ENCODE measurements at places on chromosomes 12 and 14.

DNA sequence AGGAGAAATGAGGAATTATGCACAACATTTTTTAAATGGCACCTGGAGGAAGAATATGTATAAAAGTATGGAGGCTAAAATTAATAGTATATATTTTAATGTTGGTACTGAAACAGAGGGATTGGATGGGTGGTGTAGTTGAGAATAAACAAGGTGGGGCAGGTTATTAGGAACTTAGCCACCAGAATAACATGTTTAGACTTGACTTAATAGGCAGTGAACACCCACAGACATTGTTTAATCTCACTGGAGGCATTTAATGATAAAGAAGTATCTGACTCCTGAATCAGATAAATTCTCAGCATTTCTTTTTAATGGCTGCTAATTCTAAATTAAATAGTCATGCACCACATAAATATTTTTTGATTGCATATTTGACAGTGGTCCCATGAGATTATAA, 139.7 kb downstream of the CNTN1 start:
- no peak for DNase-seq

DNA sequence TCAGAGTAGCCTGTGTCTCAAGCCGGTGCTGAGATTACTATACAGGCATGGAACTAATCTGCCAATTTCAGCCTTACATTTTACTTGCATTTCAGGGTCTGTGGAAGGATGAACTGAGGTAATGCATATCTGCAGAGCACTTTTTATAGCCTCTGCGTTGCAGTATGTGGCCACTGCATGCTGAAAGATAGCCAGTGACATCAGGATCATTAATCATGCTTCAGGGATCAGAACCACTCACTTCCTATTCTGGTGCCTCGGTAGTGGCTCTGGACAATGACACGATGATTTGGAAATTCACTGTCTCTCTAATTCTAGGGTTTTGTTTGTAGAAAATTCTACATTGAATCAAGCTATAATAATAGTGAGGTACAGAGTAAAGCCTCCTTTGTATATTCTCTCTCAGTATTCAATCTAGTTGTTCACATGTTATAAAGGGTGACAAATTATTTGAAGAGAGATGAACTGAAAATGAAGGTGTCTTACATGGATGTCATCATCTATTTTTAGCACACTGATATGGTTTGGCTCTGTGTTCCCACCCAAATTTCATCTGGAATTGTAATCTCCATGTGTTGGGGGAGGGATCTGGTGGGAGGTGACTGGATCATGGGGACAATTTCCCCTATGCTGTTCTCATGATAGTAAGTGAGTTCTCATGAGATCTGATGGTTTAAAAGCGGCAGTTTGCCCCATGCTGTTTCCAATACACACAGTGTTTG, 554.3 kb upstream of the MIS18BP1 start:
- DNase-seq: no peak

DNA sequence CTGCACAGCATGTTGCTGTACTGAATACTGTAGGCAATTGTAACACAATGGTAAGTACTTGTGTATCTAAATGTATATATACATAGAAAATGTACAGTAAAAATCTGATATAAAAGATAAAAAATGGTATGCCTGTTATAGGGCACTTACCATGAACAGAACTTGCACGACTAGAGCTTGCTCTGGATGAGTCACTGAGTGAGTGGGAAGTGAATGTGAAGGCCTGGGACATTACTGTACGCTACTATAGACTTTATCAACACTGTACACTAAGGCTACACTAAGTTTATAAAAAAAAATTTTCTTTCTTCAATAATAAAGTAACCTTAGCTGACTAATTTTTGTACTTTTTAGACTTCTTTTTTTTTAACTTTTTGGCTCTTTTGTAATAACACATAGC, 24.2 kb upstream of the NEDD1 start:
- DNase-seq: no peak

DNA sequence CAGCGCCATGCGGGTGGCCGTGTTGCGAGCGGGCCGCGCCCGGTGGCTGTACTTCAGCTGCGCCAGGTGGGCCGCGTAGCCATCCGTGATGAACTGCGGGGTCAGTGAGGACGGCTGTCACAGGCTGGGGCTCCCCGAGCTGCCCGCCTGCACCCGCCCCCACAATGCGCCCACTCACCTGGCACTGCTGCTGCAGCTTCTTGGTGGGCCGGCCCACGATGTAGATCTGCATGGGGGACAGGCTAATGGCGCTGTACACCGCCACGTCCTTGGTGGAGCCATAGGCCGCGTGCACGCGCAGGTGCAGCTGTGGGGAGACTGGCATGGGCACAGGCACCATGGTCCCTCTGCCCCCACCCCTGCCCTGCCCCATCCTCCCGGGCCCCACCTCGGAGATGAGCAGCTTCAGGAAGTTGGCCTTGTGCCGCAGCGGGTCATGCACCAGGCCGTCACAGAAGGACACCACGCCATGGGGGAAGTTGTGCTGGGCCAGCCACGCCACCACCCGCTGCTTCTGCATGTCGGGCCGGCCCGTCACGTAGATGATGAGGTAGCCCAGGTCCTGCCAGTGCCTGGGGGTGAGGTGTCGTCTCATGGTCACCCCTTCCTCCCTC, 5.9 kb downstream of the ARL6IP4 start:
- DNase-seq: no peak

- DNase-seq: no peak
Measured at GRCh38 chr12:88518863-88519403, 61.3 kb downstream of the KITLG start.

DNA sequence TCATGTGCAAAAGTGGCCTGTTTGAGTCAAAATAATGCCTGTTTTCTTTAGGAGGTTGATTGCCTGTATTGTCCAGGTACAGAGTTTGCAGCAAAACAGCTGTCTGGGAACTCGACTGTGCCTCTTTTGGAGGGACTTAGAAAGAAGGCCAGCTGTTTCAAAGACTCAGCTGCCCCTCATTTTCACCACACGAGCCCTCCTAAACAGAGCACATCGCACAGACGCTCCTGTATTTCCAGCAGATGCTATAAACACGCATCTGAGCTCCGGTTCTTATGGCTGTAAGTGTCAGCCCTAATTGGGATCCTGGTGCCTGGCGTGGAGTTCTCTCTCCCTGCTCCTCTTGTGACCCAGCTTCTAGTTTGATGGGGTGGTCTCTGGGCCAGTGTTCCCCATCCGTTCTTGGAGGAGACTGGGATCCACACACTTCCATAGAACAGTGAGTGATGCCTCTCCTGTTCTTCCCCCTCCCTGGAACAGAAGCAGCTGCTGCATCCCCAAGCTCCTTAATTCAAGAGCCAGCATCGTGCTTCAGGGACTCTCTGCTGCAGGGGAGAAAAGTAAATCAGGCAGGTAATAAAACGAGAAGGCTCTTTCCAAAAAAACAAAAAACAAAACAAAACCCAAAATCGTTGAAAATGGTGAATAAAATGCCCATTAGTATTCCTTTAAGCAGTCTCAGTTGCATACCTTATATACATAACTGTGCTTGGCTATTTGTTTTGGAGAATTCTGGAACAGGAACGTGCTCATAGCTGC, 269.0 kb downstream of the SLC15A4 start:
- no peak for DNase-seq

DNA sequence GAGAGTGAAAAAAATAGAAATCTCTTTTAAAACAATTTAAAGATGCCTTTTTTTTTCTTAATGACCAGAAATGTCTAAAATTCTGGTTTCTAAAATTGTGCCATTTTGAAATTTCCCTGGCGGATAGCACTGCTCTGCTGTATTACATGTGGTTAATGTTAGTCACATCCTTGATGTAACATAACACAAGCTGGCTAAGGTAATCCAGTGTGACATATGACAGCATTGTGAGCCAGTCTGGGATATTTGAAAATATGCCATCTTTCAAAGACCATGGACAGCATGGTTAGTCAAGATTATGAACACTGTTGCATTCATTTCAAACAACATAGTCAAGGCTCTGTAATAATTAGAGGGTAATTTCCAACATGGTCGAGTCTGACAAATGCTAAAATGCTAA, 133.2 kb downstream of the ALX1 start:
- DNase-seq: no peak

GRCh38 chr12:51820526-51821439, 27.7 kb downstream of the FIGNL2 start:
- no peak for DNase-seq

DNA sequence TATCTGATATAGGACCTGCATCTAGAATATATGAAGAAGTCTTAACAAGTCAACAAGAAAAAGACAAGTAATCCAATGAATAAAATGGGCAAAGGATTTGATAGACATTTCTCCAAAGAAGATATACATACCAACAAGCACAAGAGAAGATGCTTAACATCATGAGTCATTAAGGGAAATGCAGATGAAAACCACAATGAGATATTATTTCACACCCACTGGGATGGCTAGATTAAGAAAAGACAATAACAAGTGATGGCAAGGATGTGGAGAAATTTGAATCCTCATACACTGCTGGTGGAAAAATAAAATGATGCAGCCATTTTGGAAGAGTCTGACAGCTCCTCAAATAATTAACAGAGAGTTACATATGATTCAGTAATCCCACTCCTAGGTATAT, 502.6 kb downstream of the FUT8 start:
- DNase-seq: no peak

- no peak for DNase-seq
Measured at GRCh38 chr14:70886421-70887206, 20.6 kb upstream of the PCNX1 start.

DNA sequence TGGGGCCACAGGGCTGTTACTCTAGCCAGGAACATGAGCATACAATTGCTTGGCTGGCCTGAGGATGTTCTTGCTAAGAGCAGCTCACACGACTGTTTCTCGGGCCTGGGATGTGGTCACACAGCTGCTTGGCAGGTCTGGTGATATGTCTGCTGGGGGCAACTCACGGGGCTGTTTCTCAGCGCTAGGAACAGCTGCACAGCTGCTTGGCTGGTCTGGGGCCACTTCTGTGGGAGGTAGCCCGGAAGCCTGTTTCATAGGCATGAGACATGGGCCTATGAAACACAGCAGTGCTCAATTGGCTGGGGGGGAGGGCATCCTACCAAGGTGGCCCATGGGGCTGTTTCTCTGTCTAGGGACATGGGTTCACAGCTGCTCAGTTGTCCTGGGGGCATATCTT, 73.4 kb upstream of the DDHD1 start:
- DNase-seq: no peak

GRCh38 chr14:85319998-85320630, 209.8 kb upstream of the FLRT2 start:
- DNase-seq: no peak

- no peak for DNase-seq
Measured at GRCh38 chr14:92718664-92719063, 29.8 kb downstream of the LGMN start.

- no peak for DNase-seq
Measured at GRCh38 chr14:89681086-89682018, 264.3 kb upstream of the FOXN3 start.

DNA sequence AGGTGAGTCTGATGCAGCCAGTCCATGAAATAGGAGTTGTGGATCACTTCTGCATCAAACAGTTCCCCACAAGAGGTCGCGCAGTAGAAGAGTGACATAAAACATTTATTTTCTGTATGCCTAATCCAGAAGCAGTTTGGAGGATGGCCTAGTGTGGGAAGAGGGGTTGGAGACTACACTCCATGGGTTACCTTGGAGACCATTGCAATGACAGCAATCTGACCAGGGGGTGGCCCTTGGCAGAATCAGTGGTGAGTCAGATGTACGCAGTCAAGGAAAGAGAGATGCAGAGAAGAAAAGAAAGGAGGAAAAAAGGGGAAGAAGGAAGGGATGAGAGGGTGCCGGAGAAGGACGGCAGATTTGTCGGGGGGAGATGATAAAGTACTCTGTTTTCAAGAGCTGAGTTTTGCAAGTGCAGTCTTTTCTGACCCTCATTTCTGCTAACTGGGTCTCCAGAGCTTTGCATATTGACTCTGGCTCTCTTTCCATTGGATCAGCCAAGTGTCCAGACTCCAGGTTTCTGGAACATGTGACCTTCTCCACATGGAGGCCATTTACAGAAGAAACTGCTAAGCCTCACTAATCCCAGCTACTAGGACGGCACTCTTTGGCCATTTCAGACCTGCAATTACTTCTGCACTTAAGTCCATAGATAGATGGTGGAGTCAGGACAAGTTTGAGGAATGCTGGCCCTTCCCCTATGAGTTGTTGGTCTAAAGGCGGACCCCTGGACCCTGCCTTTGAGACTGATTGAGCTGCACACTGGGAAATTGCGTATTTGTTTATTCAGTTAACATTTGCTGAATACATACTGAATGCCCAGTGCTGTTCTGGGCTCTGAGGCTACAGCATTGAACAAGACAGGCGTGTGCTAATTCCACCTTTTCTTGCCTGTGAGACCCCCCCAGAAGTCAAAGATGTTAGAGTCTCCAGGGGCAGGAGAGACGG, 424.2 kb downstream of the BCL11B start:
- DNase-seq: no peak

DNA sequence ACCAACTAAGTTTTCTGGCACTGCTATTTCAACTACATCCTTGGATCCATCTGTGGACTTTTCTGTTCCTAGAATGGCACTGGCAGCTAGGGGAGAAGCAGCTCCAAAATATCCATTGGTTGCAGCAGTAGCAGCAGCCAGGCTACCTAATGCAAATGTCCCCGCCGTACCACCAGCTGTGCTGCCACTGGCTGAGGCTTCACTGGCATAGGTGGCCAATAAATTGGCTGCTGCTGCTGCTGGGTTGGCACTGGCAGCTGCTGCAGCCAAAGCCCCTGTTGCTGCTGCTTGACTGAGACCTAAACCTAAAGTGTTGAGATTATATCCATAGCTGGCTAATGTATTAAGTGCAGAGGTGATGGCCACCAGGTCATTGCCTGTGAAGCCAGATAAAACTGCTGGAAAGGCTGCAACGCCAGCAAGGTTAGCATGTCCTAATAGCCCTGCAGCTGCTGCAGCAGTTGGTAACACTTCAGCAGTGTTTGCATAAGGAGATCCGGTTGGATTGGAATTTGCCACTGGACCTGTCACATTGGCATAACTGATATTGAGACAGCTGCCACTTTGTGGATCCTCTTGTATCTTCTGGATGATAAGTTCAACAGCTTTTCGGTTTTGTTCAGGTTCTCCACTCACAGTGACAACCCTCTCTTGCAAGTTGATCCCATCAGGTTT, 149.5 kb downstream of the NOVA1 start:
- no peak for DNase-seq

DNA sequence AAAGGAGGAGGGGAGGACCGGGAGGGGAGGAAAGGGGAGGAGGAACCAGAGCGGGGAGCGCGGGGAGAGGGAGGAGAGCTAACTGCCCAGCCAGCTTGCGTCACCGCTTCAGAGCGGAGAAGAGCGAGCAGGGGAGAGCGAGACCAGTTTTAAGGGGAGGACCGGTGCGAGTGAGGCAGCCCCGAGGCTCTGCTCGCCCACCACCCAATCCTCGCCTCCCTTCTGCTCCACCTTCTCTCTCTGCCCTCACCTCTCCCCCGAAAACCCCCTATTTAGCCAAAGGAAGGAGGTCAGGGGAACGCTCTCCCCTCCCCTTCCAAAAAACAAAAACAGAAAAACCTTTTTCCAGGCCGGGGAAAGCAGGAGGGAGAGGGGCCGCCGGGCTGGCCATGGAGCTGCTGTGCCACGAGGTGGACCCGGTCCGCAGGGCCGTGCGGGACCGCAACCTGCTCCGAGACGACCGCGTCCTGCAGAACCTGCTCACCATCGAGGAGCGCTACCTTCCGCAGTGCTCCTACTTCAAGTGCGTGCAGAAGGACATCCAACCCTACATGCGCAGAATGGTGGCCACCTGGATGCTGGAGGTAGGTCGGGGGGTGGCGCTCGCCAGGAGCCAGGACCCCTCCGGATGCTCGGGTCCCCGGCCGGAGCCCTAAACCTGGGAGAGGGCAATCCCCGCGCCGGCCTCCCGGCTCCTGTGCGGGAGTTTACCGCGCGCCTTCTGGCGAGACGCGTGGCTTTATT, at the start of gene CCND2:
TSS of gene CCND2 (plus strand) at position 111 of the 744 bp plus-strand sequence. CDS start at position 390, 279 bp downstream.
- no peak for DNase-seq

- no peak for DNase-seq
Measured at GRCh38 chr12:109926016-109926415, 25.9 kb downstream of the TCHP start.

Measured in cortex of kidney (tissue), 1 donor.